Left cardiac atrium (tissue), 4 donors: ENCODE measurements at places on chromosomes 13 and 19.
A peak's percentile ranks its signal among the peaks of the same experiment; 100 is the strongest.

- peak; percentile 19 for DNase-seq
These were observed 176.9 kb downstream of the KDM4B start for GRCh38 chr19:5145521-5146511.

DNA sequence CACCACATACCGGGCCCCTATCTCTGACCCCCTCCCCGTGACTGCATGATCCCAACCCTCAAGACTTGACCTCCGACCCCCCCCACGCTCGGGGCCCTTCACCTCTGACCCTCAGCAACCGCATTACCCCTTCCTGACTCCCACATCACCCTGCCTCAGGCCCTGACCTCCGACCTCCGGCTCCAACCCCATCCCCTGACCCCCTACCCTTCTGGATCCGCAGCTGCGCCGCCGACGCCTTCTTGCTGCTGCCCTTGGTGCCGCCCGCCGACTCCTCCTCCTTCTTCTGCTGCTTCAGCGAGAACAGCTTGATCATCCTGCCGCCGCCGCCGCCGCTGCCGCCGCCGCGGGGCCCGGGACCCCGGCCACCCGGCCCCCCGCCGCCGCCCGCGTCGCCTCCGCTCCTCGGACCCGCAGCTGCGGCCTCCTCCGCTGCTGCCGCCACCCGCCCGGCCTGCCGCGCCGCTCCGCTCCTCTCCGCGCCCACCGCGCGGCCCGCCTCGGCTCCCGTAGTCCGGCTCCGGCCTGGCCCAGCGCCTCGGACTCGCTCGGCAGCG, at the start of gene UBE2M:
UBE2M (minus strand) TSS at position 546 of the 557 bp plus-strand sequence; CDS start at position 316, 230 bp downstream.
- peak; percentile 76 for DNase-seq

DNA sequence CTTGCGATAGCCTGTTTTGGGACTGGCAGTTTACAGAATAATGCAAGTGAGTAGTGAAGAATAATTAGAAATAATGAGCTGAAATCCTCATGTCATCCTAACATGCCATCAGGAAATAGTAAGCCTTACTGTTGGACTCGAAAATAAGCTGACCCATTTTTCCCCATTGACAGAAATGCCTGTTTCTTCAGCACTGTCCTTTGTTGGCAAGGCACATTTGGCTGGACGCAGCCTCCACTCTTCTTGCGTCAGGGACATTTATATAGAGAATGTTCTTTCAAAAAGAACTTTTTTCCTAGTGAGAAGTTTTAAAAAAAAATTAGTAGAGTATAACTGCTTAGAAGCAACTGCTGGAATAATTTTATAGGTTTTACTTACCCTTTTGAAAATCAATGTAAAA, 47.1 kb downstream of the ARHGAP35 start:
- peak; percentile 35 for DNase-seq

- DNase-seq, result no peak
These were observed 5.6 kb downstream of the GPR108 start for GRCh38 chr19:6731822-6732221.

DNA sequence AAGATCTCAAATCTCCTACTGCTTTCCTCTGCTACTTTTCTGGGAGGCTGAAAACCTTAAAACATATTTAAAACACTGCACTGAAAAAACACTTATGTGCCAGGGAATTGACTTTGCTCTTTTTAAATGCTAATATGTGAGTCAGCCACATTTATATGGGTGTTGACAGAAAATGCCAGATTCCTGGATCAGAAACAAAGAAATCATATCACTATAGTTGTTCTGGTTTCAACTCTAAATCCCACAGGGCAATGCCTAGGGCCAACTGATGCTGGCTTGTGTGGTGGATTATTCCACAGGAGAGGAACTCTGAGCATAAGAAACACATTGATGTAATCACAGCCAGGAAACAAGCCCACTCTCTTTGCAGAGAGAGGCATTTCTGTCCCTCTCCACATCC, 1439.0 kb upstream of the SPRY2 start:
- DNase-seq, result no peak

GRCh38 chr13:45441633-45442032, 23.1 kb upstream of the COG3 start:
- no peak for DNase-seq

DNA sequence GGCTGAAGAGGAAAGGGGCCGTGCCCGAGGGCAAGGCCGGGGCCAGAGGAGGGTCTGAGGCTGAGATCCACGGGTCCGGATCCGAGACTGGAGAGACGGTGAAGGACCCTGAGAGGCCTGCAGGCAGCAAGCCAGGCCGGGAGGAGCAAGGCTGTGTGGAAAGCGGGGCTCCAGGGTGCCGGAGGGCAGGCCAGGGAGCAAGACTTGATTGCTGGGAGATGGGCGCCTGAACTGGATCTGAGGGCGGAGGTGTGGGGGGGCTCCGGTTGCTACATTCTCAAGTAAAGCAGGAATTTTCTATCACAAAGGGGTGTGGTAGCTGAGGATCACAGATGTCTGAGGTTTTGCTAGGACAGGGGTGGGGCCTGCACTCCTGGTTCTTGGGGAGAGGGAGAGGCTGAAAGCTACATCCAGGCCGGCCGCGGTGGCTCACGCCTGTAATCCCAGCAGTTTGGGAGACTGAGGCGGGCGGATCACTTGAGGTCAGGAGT, 3.8 kb downstream of the MAMSTR start:
- no peak for DNase-seq
